ENCODE measurements at places on chromosomes 5 and 9.
A peak's percentile ranks its signal among the peaks of the same experiment; 100 is the strongest.

- DNase-seq, result no peak
Observed at GRCh38 chr5:74031536-74031935, 405.5 kb downstream of the ARHGEF28 start.

GRCh38 chr5:145378226-145378625 lies 456.9 kb downstream of the PRELID2 start:
- DNase-seq, result no peak

- DNase-seq, result no peak
Observed at GRCh38 chr5:139748505-139748826, 47.1 kb upstream of the PSD2 start.

DNA sequence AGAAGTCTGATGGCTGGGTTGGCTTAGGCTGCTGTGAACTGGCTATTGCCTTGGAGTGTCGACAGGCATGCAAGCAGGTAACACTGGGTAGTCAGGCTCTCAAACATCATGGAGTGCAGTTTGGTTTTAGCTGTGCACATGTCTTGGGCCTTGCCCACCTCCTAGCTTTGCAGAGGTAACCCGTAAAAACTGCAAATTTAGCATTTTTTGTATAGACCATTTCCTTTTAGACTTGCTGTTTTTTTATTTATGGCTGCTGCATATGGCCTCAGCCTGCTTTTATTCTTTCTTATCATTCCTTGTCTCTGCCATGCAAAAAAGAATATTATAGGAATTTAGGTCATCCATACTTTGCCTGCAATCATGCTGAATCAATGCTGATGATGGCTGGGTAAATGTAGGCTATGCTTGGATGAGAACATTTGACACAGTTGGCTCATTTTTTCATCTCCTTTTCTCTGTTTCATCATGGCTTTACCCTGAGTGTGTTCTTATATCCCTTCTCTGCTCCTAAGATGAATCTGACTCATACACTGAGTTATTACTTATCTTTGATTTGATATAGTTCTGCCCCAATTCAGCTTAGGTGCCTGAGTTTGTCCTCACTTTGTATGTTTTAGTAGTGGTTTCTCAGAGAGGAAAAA lies 27.2 kb downstream of the RECK start:
- no peak for DNase-seq

- DNase-seq, result no peak
Observed at GRCh38 chr9:26814799-26815198, 77.8 kb downstream of the CAAP1 start.

DNA sequence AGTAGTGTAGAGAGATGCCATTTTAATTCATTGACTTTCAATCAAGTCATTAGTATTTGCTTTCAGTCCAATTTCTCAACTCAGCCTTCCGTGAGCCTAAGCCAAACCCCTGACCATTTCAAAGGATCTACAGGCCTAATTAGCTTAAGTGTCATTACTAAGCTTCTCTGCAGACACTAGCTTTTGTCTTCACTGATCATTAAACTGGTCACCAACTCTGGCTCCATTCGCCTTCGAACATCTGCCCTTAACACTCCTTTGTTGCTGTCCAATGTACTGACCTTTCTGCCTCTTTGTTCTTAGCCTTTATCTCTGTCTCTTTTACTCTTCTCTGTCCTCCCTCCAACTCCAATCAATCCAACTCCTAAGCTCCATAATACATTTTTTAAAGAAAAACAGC lies 299.3 kb downstream of the DIRAS2 start:
- DNase-seq, result no peak

DNA sequence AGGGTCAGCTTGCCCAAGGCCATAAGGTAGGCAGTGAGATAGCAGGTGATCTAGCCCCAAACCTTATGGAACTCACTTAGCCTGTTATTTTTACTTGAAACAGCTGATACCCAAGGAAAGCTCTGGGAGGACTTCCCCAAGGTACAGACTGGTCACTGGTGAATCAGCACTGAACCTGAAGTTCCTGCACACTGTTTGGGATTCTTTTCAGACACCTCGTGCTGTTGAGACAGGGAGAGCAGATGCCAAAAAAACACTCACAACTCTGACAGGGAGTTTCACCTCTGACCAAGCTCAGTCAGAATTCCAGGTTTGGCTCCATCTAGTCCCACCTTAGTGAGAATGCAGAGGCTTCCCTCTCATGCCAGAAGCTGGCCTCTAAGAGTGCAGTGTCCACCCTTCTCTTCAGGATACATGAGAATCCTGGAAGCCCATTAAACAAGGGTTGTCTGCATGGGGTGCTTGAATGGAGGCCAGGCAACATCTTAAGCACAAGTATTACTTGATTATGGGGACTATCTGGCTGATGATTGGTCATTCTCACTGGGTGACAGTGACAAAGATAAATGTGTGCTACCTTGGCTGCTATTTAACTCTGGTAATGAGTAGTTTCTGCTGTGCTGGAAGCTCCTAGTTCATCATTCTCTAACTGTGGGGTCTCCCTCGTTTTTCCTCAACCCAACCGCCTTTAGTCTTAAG lies 122.8 kb upstream of the SLIT3 start:
- no peak for DNase-seq

GRCh38 chr5:27434335-27434734 lies 395.9 kb upstream of the CDH9 start:
- no peak for DNase-seq

DNA sequence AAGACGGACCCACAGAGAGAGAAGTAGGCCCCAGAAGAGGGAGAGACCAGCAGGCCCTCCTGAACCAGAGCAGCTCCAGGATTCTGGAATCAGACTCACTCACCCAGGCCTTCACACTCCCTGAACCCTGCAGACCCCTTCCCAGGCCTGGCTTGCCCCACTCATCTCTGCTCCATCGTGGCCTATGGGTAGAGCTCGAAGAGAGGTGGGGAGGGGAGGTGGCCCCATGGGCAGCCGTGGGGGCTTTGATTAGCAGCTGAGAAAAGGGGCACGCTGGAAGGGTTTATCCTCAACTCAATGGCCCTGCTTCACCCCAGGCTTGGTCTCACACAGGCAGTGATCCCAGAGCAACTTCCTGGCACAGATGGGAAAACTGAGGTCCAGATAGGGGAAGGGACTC lies 613 bp downstream of the MYMK start:
- no peak for DNase-seq

- no peak for DNase-seq
Observed at GRCh38 chr9:119881898-119882297, 512.7 kb upstream of the BRINP1 start.

GRCh38 chr9:1732670-1733069 lies 282.5 kb upstream of the SMARCA2 start:
- DNase-seq, result no peak

DNA sequence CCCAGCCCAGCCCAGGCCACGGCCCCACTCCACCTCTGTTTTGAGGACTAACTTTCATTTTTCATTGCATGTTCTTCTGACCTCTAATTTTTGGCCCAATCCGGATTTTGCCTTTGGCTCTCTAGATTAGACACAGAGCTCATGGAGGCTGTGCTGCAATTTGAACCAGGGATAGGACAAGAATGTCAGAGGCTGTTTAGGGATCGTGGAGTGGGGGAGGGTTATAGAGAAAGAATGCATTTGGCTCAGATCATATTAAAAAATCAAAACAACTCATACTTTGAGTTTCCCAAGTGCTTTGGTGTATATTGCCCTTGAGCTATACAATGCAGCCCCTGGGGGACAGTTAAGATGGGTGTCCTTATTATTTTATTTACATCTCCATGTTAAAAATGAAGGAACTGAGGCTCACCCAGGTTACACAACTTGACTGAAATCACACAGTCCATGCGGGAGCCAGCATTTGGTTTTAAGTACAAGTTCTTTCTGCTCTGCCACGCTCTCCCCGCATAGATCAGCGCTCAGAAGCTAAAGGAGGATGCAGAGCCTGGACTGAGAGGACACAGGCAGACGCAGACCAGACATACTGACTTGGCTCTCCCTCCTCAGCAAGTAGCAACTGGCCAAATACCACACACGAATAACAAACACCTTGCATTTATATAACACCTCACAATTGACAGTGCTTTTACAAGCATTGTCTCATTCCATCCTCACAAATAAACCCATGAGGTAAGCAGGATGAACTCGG lies 126.4 kb upstream of the RAI14 start:
- DNase-seq, result no peak

GRCh38 chr9:135045264-135045927 lies 42.1 kb upstream of the OLFM1 start:
- DNase-seq, result no peak

DNA sequence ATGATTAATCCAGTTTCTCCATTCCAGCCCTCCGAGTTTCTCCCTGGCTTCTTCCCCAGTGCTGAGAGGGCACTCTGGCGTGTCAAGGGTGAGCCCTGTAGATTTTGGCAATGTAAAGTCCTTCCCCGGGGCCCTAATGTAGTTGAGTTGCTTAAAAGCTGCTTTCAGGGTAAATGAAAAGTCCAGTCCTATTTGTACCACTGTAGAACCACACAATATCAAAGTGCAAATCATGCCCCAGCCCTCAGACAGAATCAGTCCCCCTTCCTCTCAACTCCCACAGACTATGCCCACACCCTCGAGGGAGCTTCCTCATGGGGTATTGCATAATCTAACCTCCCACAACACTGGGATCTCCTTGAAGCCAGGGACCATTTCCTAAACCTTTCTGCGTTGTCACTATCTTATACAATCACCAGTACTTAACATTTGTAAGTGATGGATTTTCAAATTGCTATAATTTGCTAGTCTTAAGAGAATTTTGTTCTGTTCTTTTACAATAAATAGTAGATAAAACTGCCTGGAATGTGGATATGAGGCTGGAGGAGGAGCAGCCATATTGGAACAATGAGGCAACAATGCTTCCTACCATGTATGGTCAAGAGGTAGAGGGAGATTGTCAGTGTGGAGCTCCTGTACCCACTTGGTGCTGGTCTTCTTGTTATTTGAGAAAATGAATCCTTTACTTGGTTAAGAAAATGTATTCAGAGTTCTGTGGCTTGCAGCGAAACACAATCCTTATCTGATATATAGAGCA lies 34.4 kb downstream of the ZNF366 start:
- no peak for DNase-seq

GRCh38 chr9:137900584-137901310 lies 23.2 kb downstream of the CACNA1B start:
- no peak for DNase-seq

DNA sequence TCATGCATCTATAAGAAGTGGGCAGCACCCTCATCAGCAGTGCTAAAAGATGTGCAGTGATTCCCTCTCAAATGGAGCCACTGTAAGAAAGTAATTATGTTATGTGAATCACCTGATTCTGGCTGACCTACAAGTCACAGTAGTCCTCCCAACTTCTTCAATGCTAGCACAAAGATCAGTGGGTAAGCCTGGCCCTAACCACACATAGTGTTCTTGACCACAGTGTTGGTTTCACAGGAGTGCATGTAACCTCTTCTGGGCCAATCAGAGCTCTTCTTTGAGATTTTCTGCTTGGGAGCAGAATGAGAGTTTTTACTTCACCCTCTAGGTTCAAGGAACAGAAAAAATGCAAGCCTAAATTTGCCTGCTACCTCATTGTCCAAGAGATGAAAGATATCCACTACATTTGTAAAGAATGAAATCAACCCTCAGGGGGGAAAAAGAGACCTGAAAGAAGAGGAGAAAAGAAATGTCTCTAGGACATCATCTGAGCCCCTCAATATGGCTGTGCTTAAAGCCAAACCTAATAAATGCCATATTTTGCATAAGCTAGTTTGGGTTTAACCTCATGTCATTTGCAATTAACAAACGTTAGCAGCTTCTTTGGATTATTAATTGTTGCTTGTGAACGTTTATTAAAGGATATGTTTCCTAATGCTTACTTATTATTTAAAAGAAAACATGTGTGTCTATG lies 65.3 kb upstream of the ADRB2 start:
- no peak for DNase-seq

DNA sequence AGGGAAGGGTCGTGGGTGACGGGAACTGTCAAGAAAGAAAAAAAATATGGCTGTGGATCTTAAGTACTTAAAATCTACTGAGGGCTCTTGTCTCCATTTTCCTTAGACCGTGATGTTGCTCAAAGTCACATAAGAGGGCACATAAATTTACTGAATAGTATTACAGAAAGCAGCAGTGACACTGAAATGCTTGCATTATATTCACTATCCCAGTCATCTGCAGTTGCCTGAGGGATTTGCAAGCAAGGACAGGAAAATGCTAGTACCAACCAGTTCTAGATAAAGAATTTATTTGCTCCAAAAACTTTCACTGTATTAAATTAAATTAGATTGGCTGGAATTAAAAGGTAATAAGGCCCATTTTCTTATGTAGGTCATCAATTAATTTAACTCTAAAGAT lies 106.5 kb upstream of the CCDC152 start:
- no peak for DNase-seq

- DNase-seq, result no peak
Observed at GRCh38 chr5:55988979-55989638, 5.7 kb downstream of the IL6ST start.

DNA sequence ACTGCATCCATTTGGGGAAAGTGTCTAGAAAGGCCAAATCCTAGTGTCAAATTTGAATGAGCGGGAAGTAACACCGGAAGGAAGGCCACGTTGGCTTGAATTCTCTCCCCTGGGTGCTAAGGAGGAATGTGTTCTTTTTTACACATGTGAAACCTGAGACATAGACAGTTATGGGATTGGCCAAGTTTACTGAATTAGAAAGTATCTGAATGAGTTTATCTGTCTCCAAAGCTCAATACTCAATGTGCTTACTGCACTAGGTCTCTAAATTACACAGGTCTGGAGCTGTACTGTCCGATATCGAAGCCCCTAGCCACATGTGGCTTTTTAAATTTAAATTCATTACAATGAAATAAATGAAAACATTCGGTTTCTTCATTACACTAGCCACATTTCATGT lies 6.0 kb downstream of the DMRT1 start:
- DNase-seq, result no peak

DNA sequence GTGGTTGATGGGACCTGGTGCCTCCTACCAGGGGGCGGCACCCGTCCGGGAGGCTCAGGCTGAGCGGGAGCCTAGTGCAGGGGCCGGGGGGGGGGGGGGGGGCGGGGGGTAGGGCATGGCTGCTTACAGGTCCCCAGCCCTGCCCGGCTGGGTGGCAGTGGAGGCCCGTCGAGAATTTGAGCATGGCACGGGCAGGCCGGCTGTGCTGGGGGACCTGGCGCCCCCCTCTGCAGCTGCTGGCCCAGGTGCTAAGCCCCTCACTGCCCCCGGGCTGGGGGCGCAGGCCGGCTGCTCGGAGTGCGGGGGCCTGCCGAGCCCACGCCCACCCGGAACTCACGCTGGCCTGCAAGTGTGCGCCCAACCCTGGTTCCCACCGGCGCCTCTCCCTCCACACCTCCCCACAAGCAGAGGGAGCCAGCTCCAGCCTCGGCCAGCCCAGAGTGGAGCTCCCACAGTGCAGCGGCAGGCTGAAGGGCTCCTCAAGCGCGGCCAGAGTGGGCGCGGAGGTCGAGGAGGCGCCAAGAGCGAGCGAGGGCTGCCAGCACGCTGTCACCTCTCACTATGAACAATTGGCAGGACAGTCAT lies 77.7 kb downstream of the LMNB1 start:
- no peak for DNase-seq

DNA sequence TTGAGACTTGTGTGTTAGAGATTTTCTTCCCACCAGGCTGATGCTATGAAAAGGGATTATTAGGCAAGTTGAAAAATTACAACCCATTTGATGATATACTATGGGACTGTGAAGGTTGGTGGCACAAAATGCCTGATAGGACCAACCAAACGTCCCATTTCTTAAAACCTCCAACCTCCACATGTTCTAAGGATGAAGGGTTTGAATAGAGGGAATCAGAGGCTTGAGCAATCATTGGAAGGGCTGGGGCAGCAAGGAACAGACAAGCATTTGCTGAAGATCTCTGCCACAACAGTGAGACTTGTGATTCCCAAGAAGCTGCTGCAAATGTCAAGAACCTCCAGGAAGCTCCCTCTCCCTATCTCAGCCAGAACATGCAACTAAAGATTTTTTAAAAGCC lies 283.1 kb downstream of the ELAVL2 start:
- DNase-seq, result no peak

GRCh38 chr9:111974092-111974681 lies 77.6 kb downstream of the UGCG start:
- DNase-seq, result peak; percentile 35

Data from SHP77 (cell line).